ENCODE measurements at places on chromosomes 4 and X.

DNA sequence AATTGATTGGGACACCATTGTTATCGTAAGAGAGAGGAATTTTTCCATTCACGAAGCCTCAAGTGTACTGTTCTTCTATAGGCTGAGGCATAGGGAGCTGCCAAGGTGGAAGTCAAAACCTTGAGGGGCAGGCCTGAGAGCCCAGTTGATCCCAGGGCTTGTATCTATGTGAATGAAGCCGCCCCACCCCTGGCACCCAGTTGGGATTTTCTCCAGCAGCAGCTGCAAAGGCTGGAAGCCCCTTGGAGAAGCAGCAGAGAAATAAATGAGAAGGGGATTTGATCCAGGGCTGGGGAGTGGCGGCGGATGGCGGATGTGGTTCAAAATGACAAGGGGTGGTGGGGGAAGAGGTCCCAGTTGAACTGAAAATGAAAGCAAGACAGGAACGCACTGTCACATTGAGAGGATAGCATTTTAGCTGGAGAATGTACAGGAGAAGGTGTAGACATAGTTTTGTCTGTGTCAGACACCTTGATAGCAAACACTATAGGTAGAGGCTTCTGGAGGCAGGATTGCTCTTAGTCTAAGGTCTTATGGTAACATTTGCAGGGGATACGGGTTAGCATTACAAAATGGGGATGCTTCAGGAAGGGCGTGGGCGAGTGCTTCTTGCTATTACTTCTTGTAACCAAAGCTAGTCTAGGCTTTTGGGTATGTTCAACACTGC is 32.6 kb downstream of the DOCK11 start:
- no peak for DNase-seq

- DNase-seq: no peak
Measured at GRCh38 chrX:71542411-71542810, 9.5 kb downstream of the OGT start.

GRCh38 chr4:7041801-7042502 is 1.2 kb upstream of the TADA2B start:
- DNase-seq: no peak

GRCh38 chrX:153921511-153922446 is 4.3 kb downstream of the ARHGAP4 start:
- DNase-seq: no peak

DNA sequence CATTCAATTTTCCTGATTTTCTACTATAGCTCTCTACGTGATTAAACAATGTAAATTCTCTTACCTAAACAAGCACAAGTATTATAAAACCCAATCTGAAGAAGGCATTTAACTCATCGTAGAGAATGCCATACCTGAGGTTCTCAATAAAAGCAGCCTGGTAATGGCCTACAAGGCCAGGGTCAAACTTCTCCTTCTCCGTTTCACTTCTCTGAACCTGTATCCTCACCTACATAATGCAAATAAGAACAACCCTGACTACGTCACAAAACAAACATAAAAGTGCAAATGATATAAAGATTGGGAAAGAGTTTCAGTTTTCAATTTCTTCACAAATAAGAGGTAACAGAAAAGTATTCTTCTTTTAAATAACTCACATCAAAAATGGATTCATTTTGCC is 55.6 kb upstream of the STS start:
- no peak for DNase-seq

DNA sequence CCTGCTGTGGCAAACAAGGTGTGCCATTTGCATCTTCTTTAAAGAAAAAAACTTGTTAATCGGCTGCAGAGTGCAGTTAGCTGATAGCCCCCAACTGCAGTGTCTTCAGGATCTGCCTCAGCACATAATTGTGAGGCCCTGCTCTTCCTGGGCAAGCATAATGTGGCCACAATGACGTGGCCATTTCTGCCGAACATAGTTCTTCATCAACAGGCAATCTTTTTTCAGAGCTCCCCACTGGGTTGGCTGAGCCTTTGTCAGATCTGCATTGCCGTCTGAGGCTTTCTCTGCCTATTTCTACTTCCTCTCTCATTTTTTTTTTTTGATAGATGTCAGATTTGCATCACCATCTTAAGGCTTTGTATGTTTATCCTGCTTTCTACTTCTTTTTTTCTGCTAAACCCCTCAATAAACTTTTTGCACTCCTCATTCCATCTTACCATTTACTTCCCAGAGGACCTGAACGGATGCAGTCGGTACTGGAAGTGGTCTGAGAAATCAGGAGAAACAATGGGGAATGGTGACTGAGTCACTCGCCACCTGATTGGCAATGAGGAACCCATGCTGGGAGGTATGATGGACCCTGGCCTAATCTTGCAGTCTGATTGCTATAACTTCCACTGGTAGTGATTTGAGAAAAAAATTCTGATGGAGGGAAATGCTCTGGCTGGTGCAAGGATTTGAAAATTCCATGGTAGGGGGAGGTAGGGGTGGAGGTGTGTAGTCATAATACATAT is 21.2 kb upstream of the TAB3 start:
- DNase-seq: no peak

Data from NCI-H446 treated with DMSO at 0.1 percent for 48 hours (cell line).